ENCODE measurements at places on chromosomes 11 and 22. TPM values are rescaled to one million over a fixed set of nuclear protein-coding genes. Genes with fewer than 3 reads are reported as not detected.

GRCh38 chr22:19058713-19059451, 63.3 kb downstream of the DGCR2 start:
- DNase-seq, result no peak
- no peaks in the 10 kb centered on the region for H3K4me1 ChIP-seq
- no peak overlapping the region for H3K27ac ChIP-seq
- H3K36me3 ChIP-seq, result peaks cover 7% of the 10 kb centered on the region
- no peaks in the 10 kb centered on the region for H3K27me3 ChIP-seq

DNA sequence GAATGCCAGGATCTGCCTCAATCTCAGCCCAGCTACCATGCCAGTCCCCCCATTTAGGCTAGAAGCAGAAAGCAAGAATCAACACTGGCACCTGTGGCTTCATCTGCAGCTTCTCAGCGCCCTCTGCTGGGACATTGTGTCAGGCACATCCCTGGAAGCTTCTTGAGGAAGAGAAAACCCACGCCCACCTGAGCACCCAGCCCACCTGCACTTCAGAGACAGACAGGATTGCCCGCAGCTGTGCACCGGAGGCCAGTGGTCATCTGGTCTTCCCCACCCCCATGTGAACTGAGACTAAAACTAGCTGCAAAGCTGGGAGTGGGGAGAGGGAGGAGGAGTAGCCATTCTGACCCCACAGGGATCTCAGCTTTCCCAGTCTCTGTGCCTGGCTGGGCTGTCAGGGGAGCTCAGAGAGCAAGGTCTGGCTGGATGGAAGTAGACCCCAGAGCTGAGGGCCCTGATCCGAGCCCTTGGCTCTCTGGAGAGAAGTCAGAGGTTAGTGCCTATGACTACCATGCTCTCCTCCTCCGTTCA, 66.8 kb downstream of the FEZ1 start:
- no peaks in the 10 kb centered on the region for H3K36me3 ChIP-seq
- peak overlapping the region; percentile 18 for H3K4me3 ChIP-seq
- peaks cover 20% of the 10 kb centered on the region for H3K4me1 ChIP-seq
- H3K27ac ChIP-seq, result no peak overlapping the region

- DNase-seq, result no peak
- no peaks in the 10 kb centered on the region for H3K36me3 ChIP-seq
- H3K4me3 ChIP-seq, result no peak overlapping the region
Measured at GRCh38 chr11:81995889-81996288, 737.8 kb downstream of the FAM181B start.

- no peaks in the 10 kb centered on the region for H3K36me3 ChIP-seq
- peaks cover 12% of the 10 kb centered on the region for H3K4me1 ChIP-seq
- H3K4me3 ChIP-seq, result peak overlapping the region; percentile 75
- H3K27ac ChIP-seq, result no peak overlapping the region
Measured at GRCh38 chr11:12109591-12110196, 696 bp upstream of the MICAL2 start.

GRCh38 chr11:36149538-36150242, 139.5 kb downstream of the COMMD9 start:
- peak overlapping the region; percentile 33 for H3K4me3 ChIP-seq
- no peaks in the 10 kb centered on the region for H3K36me3 ChIP-seq
- no peaks in the 10 kb centered on the region for H3K27me3 ChIP-seq
- H3K27ac ChIP-seq, result peak overlapping the region; percentile 81
- peaks cover 22% of the 10 kb centered on the region for H3K4me1 ChIP-seq

DNA sequence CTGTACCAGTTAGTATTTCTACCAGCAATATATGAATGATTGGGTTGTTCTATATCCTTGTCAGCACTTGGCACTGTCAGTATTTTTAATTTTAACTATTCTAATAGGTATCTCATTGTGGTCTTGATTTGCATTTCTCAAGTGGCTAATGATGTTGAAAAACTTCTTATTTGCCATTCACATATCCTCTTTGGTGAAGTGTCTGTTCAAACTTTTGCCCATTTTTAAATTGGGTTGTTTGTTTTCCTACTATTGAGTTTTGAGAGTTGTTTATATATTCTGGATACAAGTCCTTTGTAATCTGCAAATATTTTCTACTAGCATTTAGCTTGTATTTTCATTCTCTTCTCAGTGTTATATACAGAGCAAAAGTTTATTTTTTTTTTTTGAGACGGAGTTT, 82.1 kb downstream of the CSTPP1 start:
- H3K36me3 ChIP-seq, result no peaks in the 10 kb centered on the region
- no peak overlapping the region for H3K4me3 ChIP-seq

DNA sequence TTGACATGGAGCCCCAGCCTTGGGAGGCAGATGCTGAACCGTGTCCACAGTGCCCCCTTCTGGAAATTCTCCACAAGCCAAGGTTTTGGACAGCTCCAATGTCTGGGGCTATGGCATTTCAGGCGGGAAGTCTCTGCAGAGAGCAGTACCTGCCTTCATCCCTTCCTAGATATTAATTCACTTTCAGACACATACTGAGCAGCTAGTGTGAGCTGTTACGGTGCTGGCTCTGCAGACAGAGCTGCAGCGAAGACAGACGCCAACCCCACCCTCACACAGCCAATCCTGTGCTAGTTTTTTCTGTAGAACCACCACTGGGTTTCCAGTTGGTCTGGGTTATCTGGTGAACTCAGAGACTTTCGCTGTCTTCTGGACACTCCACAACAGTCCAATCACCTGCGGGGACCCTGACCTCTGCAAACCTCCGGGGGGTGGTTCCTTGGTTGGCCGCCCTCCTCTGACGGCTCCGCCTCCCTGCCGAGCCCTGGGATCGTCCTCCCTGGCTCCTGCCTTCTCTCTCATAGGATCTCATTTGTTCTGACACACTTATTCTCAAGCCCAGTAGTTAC, 9.1 kb downstream of the LMF2 start:
- no peak overlapping the region for H3K27ac ChIP-seq
- H3K4me1 ChIP-seq, result peaks cover 4% of the 10 kb centered on the region
- no peaks in the 10 kb centered on the region for H3K36me3 ChIP-seq
- no peak overlapping the region for H3K4me3 ChIP-seq

SMC1B gene
- total RNA-seq, result not detected

KCNJ1 gene
- total RNA-seq, result 0.15 TPM

- no peaks in the 10 kb centered on the region for H3K36me3 ChIP-seq
- no peaks in the 10 kb centered on the region for H3K4me1 ChIP-seq
- H3K27me3 ChIP-seq, result peaks cover 54% of the 10 kb centered on the region
- no peak overlapping the region for H3K27ac ChIP-seq
- no peak overlapping the region for H3K4me3 ChIP-seq
Measured at GRCh38 chr11:116580799-116581198, 192.0 kb downstream of the BUD13 start.

GRCh38 chr11:107655602-107656001, 56.3 kb downstream of the SLN start:
- H3K27ac ChIP-seq, result no peak overlapping the region
- no peaks in the 10 kb centered on the region for H3K27me3 ChIP-seq
- H3K36me3 ChIP-seq, result no peaks in the 10 kb centered on the region
- no peaks in the 10 kb centered on the region for H3K4me1 ChIP-seq

MYOD1 gene
- total RNA-seq, result not detected

- no peak overlapping the region for H3K27ac ChIP-seq
- no peaks in the 10 kb centered on the region for H3K27me3 ChIP-seq
- DNase-seq, result no peak
- no peaks in the 10 kb centered on the region for H3K4me1 ChIP-seq
- no peak overlapping the region for H3K4me3 ChIP-seq
- peaks cover 20% of the 10 kb centered on the region for H3K36me3 ChIP-seq
Measured at GRCh38 chr22:50226063-50226874, 18.6 kb downstream of the TUBGCP6 start.

DNA sequence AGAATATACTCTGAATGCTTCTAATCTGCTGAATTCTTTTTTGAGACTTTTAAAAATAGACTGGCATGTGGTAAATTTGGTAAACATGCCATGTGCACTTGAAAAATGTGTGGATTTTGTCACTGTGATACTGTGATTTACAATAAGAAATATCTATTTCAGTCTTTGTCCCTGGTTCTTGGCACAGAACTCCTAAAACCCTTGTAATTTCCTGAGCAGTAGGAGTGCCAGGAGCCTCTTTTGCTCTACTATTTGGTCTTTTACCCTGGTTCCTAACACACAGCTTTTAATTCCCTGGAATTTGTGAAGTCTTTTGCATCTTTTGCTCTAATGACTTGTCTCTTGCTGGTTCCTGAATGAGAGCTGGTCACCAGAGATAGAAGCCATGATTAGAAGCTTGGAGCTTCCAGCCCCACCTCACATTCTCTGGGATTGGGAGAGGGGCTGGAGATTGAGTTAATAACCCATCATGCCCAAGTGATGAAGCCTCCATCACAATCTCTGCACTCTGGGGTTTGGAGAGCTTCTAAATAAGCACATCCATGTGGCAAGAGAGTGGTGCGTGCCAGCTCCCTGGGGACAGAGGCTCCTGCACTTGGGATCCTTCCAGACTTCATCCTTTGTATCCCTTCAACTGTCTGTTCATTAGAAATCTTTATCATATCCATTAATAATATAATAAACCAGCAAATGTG, 27.2 kb upstream of the SYT13 start:
- H3K4me1 ChIP-seq, result no peaks in the 10 kb centered on the region
- peaks cover 23% of the 10 kb centered on the region for H3K27me3 ChIP-seq
- H3K4me3 ChIP-seq, result no peak overlapping the region
- H3K27ac ChIP-seq, result no peak overlapping the region

GRCh38 chr11:65903068-65903481, 2.9 kb upstream of the FOSL1 start:
- peaks cover 85% of the 10 kb centered on the region for H3K4me1 ChIP-seq
- no peaks in the 10 kb centered on the region for H3K27me3 ChIP-seq
- peaks cover 15% of the 10 kb centered on the region for H3K36me3 ChIP-seq

DNA sequence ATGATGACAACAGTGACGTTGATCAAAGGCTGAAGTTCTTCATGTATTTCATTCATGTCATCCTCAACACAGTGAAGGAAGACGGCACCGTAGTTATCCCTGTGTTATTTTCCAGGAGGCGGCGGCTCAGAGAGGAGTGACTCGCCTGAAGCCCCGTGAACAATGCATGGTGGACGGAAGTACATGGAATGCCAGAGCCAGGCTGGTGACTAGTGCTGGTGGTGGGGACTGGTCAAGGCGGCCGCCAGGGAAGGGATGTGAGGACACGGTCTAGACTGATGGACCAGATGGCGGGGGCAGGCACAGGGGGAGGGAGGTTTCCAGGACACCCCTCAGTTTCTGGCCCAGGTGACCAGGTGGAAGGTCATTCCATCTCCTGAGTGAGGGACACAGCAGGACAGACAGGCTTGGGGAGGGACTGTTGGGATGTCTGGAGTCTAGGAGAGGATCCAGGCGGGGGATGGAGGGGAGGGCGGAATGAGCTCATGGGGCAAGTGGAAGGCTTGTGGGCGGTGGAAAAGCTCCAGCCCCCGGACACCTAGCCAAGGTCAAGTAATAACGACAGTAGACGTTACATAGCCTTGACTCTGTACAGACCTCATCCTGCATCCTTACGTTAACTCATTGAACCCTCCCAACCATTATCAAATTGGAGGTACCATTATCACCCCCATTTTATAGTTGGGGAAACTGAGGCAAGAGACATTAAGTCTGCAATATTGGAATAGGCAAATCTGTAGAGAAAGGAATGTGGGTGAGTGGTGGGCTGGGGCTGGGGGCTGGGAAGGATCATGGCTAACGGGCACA, 16.0 kb upstream of the PICK1 start:
- H3K27ac ChIP-seq, result no peak overlapping the region
- H3K27me3 ChIP-seq, result no peaks in the 10 kb centered on the region
- H3K4me1 ChIP-seq, result peaks cover 3% of the 10 kb centered on the region
- H3K36me3 ChIP-seq, result no peaks in the 10 kb centered on the region

GRCh38 chr22:24102366-24103200, 78.7 kb upstream of the SUSD2 start:
- H3K36me3 ChIP-seq, result peaks cover 21% of the 10 kb centered on the region
- no peak for DNase-seq
- H3K4me1 ChIP-seq, result no peaks in the 10 kb centered on the region
- no peaks in the 10 kb centered on the region for H3K27me3 ChIP-seq
- no peak overlapping the region for H3K27ac ChIP-seq
- no peak overlapping the region for H3K4me3 ChIP-seq

GRCh38 chr22:37634417-37634924, 5.0 kb upstream of the SH3BP1 start:
- H3K4me3 ChIP-seq, result no peak overlapping the region
- no peaks in the 10 kb centered on the region for H3K27me3 ChIP-seq
- peaks cover 23% of the 10 kb centered on the region for H3K4me1 ChIP-seq
- H3K27ac ChIP-seq, result no peak overlapping the region
- H3K36me3 ChIP-seq, result no peaks in the 10 kb centered on the region

RIMBP3C gene
- 0.15 TPM for total RNA-seq

GRCh38 chr11:73258104-73259035, 13.8 kb upstream of the P2RY6 start:
- H3K4me1 ChIP-seq, result peaks cover 9% of the 10 kb centered on the region
- no peak overlapping the region for H3K4me3 ChIP-seq
- H3K27me3 ChIP-seq, result no peaks in the 10 kb centered on the region
- H3K36me3 ChIP-seq, result no peaks in the 10 kb centered on the region
- H3K27ac ChIP-seq, result peak overlapping the region; percentile 55
- no peak for DNase-seq

DNA sequence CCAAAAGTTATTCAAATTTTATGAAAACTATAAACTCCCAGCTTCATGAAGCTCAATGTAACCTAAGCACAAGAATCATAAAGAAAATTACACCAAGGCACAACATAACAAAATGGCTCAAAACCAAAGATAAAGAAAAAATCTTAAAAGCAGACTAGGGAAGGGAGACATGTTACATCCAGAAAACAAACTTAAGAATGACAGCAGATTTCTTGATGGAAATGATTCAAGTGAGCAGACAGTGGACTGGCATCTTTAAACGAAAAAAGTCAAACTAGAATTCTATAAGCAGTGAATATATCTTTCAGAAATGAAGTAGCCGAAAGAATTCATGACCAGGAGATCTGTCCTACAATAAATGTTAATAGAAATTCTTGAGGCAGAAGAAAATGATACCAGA, 75.6 kb downstream of the SHANK2 start:
- H3K27ac ChIP-seq, result no peak overlapping the region
- no peaks in the 10 kb centered on the region for H3K4me1 ChIP-seq
- H3K36me3 ChIP-seq, result no peaks in the 10 kb centered on the region
- H3K27me3 ChIP-seq, result no peaks in the 10 kb centered on the region
- H3K4me3 ChIP-seq, result no peak overlapping the region

DEPDC7 gene
- total RNA-seq, result 7.3 TPM

DNA sequence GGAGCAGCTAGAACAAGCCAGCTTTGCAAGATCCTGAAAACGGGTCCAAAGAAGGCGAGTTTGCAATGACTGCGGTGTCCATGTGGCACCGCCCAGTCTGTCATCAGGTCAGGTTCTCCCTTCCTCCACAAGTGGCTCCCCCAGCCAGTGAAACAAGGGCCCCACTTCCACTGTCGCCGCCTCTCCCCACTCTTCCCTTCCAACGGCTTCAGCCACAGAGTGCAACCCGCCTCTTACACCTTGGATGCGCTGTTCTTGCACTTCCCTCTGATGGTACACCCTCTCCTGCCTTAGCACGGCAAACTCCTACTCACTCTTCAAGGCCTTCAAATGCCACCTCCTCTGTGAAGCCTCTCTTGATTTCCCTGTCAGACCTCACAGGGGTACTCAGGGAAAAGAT, 10.8 kb upstream of the TCF20 start:
- no peak overlapping the region for H3K4me3 ChIP-seq
- DNase-seq, result no peak
- no peaks in the 10 kb centered on the region for H3K4me1 ChIP-seq
- no peak overlapping the region for H3K27ac ChIP-seq

- DNase-seq, result no peak
- no peak overlapping the region for H3K27ac ChIP-seq
- H3K27me3 ChIP-seq, result peaks cover 58% of the 10 kb centered on the region
- no peaks in the 10 kb centered on the region for H3K36me3 ChIP-seq
- no peak overlapping the region for H3K4me3 ChIP-seq
Measured at GRCh38 chr11:128604723-128605122, 17.4 kb upstream of the ETS1 start.

GRCh38 chr11:35815556-35816315, 128.1 kb upstream of the LDLRAD3 start:
- no peaks in the 10 kb centered on the region for H3K4me1 ChIP-seq
- H3K27me3 ChIP-seq, result no peaks in the 10 kb centered on the region
- no peak for DNase-seq
- no peak overlapping the region for H3K4me3 ChIP-seq
- no peak overlapping the region for H3K27ac ChIP-seq
- no peaks in the 10 kb centered on the region for H3K36me3 ChIP-seq
